ENCODE measurements at places on chromosomes 13 and 19.
A peak's percentile ranks its signal among the peaks of the same experiment; 100 is the strongest.

GRCh38 chr13:50080203-50080910, 65.1 kb downstream of the KCNRG start:
- DNase-seq, result peak; percentile 45

DNA sequence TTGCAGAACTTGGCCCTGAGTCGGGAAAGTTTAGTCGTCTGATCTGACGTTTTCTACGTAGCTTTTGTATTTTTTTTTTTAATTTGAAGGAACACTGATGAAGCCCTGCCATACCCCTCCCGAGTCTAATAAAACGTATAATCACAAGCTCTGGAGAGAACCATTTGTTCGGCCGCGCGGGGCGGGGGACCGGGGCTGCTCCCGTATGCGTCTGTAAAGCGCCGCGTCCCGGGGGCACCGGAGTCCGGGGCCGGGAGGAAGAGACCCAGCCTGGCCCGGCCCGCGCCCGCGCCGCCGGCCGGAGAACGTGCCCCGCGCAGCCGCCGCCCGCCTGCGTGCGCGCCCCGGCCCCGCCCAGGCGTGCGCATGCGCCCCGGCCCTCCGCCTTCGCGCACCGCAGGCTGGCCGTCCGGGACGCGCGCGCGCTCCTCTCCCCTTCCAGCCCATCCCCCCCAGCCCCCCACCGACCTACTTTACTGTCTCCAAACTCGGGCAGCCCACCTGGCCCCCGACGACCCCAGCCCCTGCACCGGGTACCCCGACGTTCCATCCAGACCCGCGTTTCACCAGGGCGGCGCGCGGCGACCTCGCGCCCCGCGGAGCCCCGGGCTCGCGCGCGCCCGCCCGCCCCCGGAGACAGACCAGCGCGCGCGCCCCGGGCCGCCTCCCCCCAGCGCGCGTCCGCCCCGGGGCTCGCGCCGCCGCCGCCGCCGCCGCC, 785 bp upstream of the USF2 start:
- DNase-seq, result peak; percentile 67

- DNase-seq, result no peak
Measured at GRCh38 chr19:1045247-1045603, 5.3 kb downstream of the ABCA7 start.

DNA sequence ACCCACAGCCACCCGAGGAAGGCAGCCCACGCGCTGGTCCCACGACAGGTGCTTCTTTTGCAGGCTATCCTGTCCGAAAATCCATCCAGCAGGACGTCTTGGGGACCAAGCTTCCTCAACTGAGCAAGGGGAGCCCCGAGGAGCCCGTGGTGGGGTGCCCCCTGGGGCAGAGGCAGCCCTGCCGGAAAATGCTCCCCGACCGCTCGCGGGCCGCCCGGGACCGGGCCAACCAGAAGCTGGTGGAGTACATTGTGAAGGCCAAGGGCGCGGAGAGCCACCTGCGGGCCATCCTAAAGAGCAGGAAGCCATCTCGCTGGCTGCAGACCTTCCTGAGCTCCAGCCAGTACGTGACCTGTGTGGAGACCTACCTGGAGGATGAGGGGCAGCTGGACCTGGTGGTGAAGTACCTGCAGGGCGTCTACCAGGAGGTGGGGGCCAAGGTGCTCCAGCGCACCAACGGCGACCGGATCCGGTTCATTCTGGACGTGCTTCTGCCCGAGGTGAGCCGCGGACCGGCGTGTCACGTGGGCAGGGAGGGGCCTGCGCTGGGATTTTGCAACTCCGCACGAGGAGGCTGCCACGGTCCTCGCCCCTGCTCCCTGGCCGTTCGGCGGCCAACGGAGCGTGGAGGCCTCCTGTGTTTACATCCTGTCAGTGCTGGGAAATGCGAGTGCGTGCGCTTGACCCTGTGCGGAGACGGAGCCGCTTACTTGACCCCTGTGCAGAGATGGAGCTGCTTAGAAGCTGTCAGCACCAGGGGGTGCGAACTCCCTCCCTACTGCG, 12.9 kb upstream of the NDUFS7 start:
- no peak for DNase-seq

GRCh38 chr13:82571653-82572052, 1310.6 kb downstream of the SLITRK1 start:
- no peak for DNase-seq

DNA sequence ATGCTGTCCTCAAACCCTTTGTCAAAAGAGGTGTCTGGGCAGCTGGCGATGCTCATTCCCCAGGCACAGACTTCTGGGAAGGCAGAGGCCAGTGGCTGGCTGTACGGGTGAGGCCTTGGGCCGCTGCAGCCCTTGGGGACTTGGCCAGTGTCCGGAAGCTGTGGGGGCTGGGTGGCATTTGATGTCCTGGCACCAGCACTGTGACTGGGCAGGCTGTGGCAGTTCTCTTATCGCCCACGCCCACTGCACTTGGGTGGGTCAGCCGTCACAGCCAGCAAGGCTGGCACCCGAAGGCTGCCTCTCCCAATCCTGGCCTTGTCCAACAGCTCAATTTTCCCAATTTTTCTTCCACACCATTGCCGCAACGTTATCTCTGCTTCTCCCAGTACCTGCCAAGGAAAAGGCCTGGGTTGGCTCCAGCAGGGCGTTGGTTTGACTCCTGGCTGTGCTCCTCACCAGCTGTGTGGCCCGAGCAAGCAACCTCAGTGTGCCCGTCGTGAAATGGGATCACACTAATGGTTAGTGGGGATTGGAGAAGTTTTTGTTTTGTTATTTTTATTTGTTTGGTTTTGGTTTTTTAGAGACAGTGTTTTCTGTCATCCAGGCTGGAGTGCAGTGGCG, 12.7 kb upstream of the SLC44A2 start:
- DNase-seq, result no peak

DNA sequence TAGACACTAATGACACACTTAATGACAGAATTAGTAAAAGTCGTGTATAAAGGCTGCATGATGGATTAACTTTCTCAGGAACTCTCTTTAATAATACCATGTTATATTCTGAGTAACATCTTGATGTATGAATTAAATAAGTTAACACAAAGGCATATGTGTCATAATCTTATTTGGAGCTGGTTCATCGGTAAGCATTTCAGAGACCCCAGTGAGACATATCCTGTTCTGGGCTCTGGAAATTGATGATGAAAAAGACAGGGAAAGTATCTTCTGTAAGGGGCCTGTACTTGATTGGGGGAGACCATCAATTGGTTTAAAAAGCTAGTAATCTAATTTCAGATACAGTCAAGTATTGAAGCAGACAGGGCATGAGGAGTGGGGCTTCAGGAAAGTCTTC, 547.9 kb downstream of the GPC6 start:
- DNase-seq, result no peak

GRCh38 chr13:63435667-63436324, 2020.1 kb upstream of the PCDH20 start:
- DNase-seq, result no peak

GRCh38 chr13:22980936-22981335, 199.8 kb upstream of the SGCG start:
- DNase-seq, result no peak

- no peak for DNase-seq
Measured at GRCh38 chr13:71593566-71593965, 273.4 kb downstream of the DACH1 start.

GRCh38 chr13:67493835-67494234, 263.7 kb upstream of the PCDH9 start:
- DNase-seq, result no peak

- DNase-seq, result no peak
Measured at GRCh38 chr19:48918801-48919247, 14.7 kb upstream of the DHDH start.

GRCh38 chr13:110640591-110641029, 25.3 kb downstream of the NAXD start:
- peak; percentile 47 for DNase-seq

DNA sequence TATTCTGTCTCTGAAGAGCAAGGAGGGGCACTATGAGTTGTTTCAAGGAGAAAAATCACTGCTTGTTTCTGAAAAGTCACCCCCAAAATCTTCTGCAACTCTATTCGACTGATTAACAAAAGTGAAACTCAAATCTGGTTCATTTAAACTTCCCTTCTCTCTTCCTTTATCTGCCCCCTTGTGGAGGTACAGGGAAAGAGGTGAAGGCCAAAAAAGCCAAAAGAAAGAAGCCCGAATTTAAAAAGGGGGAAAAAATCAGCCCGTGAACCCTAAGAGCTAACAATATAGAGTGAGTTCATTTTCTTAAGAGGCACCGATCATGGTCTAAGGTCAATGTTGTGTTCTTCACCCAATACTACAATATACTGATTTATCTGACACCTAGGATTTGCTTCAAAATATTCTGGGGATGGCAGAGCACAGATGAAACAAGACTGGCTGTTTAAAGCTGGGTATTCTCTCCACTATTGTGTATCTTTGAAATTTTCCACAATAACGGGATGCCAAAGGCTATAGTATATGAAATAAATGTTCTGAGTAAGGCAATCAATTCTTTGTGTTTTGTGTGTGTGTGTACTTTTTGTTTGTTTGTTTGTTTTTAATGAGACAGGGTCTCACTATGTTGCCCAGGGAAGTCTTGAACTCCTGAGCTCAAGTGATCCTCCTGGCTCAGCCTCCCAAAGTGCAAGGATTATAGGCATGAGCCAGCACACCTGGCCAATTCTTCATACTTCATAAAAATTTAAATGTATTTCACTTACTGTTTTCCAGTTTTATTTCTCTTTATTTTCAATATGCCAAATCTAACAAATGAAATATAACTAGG, 55.0 kb upstream of the EEF1AKMT1 start:
- DNase-seq, result peak; percentile 55

GRCh38 chr19:51364200-51365106, 1.7 kb downstream of the ETFB start:
- DNase-seq, result no peak

GRCh38 chr13:37319031-37319443, 213.6 kb upstream of the CSNK1A1L start:
- no peak for DNase-seq

DNA sequence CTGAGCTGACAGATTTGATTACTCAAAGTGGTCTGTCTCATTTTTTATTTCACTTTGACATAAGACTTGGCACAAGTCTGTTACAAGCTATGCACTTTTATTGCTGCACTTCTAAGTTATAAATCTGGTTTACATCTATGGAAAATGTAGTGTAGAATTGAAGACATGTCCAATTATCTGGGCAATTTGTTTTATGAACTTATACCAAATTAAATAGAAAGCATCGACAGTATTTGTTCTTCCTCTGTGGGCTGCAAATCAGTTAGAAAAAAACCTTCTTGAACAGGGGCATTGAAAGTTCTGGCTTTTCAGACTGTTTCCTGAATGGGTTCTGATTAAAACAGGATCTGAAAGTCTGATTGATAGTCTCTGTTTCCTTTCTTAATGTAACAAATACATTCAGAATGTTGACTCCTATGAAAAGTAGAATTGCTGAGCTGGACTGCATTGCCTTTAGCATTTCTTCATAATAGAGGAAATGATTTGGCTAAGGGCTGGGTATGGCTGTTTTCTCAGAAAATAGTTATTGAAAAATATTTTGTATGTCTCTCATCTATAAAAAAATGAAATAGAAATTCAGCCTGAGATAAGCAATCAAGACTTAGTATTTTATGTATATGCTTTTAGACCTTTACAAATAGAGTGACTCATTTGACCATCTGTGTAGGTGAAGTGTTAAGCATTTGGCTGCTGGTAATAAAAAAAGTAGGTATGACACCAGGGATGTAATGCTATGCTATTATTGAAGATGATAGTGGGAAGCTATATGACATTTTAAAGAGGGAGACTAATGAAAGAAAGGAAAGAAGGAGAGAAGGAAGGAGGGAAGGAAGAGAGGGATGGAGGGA, 210.9 kb upstream of the SPRY2 start:
- DNase-seq, result no peak

GRCh38 chr19:11273296-11273695, 11.0 kb upstream of the DOCK6 start:
- DNase-seq, result no peak

DNA sequence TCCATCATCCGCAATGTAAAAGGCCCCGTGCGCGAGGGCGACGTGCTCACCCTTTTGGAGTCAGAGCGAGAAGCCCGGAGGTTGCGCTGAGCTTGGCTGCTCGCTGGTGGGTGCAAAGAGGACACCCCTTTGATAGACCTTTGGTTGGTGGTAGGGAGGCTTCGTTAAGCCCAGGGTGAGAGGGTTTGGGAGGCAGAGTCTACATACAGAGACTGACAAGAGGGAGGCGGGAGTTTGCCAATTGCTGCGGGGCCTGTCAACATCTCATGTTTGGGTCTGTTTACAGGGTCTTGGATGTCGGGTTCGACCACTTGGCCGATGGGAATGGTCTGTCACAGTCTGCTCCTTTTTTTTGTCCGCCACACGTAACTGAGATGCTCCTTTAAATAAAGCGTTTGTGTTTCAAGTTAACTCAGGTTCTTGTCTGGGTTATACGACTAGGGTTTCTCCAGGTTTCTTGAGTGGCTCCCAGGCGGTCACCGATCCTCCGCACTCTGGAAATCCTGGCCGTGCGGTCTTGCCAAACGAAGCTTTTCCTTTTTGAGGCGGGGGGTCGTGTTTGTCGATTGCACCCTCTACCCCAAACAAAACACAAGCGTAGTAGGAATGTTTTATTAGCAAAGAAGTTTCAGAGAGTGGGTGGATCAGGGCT, 816 bp downstream of the RPS28 start:
- no peak for DNase-seq

DNA sequence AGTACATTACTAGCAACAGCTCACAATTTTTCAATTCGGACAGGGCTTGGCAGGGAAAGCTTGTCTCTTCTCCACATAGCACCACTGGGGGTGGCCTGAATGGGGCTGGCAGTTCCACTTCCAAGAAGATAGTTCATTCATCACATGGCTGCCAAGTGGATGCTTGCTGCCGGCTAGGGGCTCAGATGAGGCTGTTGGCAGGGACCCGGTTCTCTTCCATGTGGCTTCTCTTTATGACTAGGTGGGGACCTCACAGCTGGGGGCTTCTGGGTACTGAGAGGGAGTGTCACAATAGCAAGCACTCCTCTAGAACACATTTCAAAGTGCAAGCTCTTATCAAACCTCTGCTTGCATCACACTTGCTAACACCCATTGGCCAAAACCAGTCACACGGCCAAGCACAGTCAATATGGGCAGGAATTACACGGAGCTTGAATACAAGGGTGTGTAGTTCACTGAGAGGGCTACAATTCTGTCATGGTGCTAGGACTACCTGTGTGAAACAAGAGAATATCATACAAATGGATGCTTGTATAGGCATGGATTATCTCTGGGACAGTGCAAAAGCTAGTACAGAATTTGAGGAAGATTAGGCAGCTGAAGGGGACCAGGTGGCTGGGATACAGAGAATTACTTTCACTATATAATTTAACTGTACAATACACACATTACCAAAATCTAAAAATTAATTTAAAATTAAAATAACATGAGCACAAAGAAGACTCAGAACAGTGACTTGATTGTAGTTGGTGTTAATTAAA, 32.3 kb downstream of the ATP7B start:
- DNase-seq, result no peak

GRCh38 chr13:61036715-61037114, 378.9 kb downstream of the PCDH20 start:
- no peak for DNase-seq

DNA sequence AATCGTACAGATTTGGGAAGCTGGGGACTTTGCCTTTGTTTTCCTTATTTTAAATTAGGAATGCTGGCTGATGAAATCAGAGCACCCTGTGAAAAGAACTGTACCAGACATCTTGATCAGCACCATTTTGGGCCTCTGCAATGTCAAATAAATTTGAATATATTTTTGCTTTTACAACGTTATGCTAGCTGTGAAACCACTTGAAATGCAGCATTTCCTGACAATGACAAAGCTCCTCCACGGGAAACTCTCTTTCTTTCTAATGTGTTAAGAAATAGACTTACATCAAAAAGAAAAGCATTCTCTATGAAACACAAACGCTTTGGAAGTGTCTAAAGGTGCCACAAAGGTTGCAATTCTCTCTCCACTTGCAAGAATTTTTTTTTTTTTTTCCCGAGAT, 47.1 kb upstream of the MAP3K10 start:
- no peak for DNase-seq

- DNase-seq, result no peak
Measured at GRCh38 chr19:8105471-8105870, 43.9 kb downstream of the FBN3 start.

Measured in SJSA1 (cell line).